ENCODE measurements at places on chromosomes 2 and 18.

DNA sequence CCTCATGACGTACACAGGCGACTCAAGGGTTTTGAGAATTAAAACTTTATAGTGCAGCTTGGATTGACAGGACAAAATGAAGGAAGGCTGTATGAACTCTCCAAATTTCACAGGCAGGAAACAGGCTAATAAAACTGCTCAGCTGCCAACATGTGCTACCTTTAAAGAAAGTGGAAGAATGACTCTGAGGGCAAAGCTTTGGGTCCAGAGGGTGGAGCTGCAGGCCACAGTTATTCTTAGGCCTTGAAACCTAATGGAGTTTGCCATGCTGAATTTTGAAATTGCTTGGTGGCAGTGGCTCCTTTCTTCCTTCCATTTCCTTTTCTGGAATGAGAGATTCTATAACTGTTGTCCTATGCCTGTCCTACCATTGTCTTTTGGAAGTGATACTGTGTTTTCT is 34.8 kb downstream of the HAT1 start:
- DNase-seq: no peak

- no peak for DNase-seq
These were observed 8.5 kb downstream of the ONECUT2 start for GRCh38 chr18:57443702-57444101.

DNA sequence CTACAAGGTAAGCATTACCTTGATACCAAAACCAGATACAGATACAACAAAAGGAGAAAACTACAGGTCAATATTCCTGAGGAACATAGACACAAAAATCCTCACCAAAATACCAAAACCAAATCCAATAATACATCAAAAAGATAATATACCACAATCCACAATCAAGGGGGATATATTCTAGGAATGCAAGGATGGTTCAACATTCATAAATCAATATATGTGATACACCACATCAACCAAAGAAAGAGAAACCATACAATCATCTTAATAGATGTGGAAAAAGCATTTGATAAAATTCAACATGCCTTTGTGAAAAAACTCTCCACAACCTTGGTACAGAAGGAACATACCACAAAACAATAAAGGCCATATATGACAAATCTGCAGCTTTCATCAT is 28.4 kb downstream of the DNAH7 start:
- no peak for DNase-seq

DNA sequence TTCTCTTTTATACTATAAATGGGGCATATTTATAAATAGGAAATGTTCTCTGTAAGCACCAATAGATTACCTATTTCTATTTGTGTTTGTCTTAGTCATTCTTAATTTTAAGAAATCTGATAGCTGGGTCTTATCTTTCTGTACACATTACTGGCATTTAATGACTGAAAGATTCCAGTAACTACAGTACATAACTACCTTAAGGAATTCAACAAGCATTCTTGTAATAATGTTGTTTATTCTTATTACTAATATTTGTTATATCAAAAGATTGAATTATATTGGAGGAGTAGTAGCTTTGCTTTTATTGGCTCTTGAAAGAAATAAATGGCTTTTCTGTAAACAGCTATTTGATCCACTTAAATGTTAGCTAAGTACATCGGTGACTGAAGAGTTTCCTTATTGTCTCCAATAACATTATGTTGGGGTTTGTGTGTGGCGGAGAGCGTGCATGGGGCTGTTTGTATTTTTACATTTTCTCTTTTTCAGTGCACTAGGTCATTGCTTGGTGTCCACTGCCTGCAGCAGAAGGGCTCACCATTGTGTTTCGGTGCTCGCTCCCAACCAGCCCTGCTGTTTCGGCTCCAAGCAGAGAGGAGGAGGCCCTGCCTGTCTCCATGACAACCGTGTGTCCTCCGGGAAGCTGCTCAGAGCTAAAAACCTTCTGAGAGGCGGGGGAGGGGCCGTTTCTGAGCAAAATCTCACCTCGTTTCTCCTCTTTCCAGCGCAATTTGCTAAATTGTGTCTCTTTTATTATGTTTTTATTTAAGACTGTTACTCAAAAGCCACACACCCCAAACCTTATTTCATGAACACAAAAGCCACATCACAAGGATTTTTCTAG is 112.5 kb upstream of the SLC38A11 start:
- peak; percentile 93 for DNase-seq

DNA sequence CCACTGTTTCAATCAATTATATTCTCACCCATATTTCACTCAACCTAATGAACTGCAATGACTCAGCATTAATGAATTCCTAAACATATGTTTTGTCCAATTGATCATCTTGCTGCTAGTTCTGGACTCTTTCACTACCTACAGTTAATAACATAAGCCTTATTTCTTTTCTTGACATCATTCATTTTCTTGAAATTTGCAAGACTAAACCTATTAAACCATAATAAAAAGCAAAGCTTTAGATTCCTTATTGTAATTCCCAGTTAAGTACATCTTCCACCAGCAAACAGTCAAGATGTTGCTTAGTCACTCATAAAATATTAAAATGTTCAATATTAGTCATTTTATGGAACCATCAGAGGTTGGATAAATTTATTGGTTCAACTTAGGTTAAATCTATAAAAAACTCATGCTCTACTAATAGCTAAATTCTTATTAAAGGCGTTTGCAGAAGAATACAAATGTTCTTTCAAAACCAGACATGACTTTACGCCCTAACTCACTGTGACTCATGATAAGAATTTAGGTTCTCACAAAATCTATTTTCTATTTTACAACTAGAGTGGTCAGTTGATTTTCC is 599.4 kb downstream of the RNF144A start:
- DNase-seq: no peak

DNA sequence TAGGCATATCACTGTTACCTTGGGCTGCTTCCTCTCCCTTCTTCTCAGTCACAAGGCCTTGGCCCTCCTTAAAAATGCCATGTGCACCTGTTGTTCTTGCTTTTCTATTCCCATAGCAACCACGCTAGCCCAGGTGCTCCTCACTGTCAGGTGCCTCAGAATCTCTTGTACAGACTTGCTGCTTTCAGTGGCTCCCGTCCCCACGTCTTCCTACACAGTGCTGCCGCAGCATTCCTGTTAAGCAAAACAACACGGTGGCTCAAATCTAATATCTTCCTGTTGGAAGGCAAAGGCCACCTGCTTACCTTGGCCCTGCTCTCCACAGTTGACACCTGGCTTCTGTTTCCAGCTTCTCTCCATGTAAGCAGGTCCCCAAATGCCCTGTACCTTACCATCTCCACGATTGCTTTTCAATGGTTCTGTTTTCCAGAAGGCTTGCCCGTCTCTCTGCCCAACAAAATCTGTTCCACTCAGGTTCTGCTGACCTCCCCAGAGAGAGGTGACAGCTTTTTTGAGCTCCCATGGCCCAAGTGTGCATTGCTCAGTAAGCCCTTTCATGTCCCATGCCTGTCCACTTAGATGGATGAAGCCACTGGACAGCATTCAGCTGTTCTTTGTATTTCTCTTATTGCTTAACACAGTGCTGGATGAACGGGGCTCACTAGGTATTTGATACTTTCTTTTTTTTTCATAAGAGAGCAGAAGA is 240.4 kb downstream of the PRKCE start:
- no peak for DNase-seq

DNA sequence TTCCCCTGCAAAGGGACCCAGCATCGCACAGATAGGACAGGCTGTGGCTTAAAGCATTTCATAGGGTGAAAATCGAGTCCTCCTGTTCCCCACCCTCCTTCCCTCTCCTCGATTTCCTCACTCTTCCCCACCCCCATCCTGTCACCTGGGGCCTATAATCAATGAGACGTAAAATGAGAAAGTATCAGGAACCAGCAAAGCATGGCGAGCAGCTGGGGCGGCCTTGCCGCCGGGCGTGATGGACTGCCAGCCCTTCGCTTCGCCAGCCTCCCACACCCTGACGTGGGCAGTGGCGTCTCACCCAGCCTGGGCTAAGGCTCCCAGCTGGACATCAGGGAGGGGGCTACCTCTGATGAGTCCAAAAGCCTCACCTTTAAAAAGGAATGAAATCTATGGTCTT is 11.1 kb downstream of the SLC30A3 start:
- no peak for DNase-seq

DNA sequence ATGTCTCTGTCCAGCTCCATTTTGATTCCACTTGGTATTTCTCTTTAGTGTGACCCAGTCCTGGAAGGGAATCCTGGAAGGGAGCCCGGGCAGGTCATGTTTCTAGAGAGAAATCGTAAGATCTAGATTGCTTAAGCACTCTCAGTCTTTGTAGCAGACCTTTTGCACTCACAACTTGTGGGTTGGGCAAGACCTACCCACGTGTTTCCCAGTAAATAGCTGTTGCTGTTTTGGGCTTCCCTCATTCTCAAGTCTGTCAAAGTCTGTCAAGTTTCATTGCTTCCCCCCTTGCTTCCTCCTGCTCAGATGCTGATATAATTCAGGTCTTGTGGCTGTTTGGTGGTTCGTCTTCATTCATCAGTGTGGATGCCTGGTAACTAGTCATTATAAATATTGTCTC is 17.4 kb upstream of the NEMP2 start:
- no peak for DNase-seq

GRCh38 chr2:173567493-173567892 is 212.8 kb downstream of the CDCA7 start:
- no peak for DNase-seq

- DNase-seq: no peak
These were observed 16.7 kb downstream of the LHCGR start for GRCh38 chr2:48738806-48739205.

DNA sequence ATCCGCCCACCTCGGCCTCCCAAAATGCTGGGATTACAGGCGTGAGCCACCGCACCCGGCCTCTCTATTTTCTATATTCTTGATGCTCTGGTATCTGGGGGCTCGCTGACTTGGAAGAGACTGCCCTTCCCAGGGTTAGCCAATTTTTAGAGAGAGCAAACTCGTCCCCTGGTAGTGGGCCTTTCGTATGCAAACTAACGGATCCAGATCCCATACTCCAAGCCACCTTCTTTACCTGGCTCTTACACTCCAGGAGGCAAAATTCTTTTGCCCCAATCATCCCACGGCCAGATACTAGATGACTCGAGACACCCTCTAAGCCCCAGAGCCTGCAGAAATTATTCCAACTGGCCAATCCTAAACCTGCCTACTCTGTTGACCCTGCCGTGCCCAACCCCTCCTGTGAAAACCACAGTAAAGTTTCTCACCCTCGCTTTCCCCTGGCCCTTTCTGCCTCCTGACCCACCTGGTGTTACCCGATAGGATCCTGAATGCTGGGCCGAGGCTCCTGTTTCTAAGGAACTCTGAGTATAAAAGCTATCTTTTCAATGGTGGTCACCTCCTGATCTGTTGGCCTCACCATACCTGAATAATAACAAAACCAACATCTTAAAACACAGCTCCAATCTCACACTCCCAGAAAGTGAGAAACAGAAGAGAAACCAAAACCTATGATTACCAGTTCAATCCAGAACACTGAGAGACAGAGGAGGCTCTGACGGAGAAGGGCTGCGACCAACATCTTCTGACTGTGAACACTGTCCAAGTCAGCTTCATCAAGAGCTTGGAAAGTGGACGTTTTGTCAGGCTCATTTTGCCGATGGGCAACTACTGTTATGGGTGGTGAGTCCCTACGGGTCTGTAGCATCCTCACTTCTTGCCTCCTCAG is 57.6 kb upstream of the ZNF532 start:
- no peak for DNase-seq

DNA sequence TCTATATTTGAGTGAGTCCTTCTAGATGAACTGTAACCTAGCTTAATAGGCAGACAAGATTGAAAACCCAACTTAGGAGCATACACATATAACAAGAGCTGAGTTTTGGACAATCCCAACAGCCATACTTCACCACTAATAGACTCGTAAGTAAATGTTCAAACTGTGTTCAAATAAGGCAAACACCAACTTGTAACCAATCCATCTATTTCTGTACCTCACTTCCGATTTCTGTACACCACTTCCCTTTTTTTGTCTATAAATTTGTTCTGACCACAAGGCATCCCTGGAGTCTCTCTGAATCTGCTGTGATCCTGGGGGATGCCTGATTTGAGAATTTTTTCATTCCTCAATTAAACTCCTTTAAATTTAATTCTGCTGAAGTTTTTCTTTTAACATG is 1149.1 kb upstream of the NRXN1 start:
- DNase-seq: no peak

DNA sequence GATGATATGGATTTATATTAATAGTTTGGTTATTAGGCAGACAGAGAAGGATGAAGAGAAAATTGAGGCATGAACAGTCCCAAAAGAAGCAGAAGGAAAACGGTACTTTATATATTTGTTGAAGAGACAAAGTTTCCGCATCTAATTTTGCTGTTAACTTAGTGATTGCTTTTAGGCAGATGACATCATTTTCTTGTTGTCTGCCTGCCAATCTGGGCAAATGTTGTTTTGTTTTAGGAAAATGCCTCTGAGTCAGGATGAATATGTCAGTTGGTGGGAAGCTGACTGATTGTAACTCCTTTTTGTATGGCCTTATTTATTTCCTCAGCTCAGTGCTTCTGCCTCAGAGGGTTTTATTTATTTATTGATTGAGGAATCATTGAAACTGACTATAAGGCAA is 52.5 kb upstream of the CAVIN2 start:
- DNase-seq: no peak

- DNase-seq: peak; percentile 52
These were observed 56.2 kb upstream of the TMEM163 start for GRCh38 chr2:134774786-134775641.

- no peak for DNase-seq
These were observed 58.4 kb upstream of the SLC8A1 start for GRCh38 chr2:40510304-40510703.

- no peak for DNase-seq
These were observed 9.1 kb downstream of the KLF7 start for GRCh38 chr2:207156451-207157161.

DNA sequence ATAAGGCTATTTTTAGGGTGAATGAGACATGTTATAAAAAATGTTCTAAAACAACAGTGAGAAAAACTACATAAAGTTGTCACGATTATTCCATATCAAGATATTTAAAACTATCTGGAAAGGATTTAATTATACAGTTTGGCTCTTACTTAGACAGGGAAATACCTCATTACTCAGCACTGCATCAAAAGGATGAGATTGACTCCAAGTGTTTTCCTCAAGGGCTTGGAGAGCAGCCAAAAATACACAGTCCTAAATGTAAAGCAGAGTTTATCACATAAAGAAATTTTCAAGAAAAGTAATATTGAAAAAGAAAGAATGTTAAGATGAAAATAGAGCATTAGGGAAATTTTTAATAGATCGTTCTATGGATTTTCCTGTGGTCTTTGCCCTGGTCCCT is 285.5 kb upstream of the NETO1 start:
- no peak for DNase-seq

Data from NCI-H2081 (cell line).